Activated naive CD4-positive, alpha-beta T cell treated with anti-CD3 and anti-CD28 coated beads, Interleukin-2, amount 50 U/mL, for 16 hours (primary cell): ENCODE measurements at places on chromosomes 11 and 22.

DNA sequence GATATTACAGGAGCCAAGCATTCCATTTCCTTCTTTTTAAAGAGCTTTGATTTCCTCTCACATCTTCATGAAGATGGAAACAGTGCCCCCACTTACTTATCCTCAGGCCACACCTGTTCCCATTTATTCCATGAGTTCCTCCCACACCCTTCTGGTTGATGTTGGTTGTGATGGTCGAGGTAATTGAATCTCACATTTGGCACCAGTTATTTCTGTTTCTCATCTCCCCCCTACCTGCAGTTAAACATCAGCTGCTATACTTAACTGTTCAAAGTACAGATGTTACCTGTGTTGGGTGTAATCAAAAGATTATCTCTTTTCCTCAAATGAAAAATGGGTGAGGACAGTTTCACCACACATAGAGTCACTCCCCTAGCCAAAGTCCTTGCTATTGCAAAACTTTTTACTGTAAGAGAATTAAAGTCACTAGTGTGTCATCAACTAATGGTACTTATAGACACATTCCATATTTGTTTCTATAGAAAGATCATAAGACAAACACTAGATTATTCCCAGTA, 1.9 kb downstream of the TMEM45B start:
- DNase-seq, result no peak

GRCh38 chr22:46671824-46672432, 51.7 kb downstream of the GRAMD4 start:
- no peak for DNase-seq

DNA sequence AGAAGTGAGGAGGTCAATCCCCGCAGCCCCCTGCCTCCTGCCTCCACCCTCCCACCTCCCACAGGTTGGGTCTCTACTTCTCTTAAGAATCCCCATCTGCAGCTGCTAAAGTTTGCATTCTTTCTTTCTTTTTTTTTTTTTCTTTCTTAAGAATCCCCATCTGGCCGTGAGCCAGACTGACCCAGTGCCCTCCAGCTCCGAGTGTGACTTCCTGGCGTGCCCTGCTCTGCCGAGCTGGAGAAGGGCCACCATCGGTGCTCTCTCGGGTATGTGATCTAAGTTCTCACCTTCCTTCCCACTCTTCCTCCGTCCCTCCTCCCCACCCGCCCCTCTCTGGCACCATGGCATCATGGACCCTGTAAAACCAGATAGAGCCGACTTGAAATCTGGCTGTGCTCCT, 66.7 kb upstream of the LMO1 start:
- no peak for DNase-seq

DNA sequence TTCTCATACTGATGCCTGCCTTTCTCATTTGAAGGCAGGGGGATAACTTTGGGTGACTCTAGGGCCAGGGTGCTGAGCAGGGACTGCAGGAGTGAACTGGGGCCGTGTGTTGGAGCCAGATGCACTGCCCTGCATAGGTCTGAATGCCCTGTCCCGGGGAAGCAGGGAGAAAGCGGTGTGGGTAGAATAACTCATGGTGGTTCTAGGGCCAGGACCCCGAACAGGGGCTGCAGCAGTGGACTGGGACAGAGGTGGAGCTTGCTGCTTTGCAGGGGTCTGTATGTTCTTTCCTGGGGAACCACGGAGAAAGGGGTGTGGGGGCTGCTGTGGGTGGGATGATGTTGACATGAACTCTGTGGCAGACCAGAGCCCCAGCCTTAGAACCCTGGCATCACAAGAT, 52.9 kb downstream of the GAB4 start:
- no peak for DNase-seq

DNA sequence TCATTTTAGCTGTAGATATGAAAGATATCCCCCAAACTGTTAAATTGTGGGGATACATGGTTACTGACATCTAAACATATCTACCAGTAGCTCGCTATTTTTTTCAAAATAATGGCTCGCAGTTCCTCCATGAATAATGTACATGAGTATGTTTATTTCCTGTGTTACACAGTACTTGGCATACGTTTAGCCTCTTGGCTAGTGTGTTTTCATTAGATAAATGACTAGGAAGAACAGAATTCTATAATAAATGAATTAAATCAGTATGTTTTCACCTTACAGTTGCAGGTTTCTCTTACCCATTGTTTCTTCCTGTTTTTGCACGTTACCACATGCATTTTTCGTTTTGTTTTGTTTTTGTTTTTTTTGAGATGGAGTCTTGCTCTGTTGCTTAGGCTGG, 21.8 kb downstream of the RNF169 start:
- no peak for DNase-seq

- no peak for DNase-seq
Measured at GRCh38 chr11:62954478-62954877, 30.3 kb downstream of the SLC22A6 start.
